ENCODE measurements at places on chromosomes 7 and 10.

DNA sequence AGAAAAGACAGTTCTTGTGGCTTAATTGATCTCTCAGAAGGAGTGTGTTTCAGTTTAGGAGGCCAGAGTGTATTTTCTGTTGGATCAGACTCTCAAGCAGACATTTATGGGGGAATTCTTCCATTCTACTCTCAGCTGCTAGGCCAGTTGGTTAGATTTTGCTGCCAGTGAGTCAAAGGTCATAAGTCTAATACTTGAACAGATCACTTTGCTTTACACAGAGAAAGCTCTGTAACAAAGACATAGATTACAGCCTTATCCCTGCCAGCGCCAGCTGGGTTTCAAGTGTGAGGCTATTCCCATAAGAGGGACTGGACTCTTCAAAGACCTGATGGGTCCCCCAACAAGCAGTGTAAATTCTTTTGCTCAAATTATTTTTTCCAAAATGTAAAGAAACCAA lies 145.6 kb upstream of the SEMA3C start:
- DNase-seq, result no peak

GRCh38 chr7:82444220-82444909 lies 788 bp upstream of the CACNA2D1 start:
- DNase-seq, result no peak

- DNase-seq, result no peak
Observed at GRCh38 chr7:7693881-7694280, 24.5 kb downstream of the RPA3 start.

DNA sequence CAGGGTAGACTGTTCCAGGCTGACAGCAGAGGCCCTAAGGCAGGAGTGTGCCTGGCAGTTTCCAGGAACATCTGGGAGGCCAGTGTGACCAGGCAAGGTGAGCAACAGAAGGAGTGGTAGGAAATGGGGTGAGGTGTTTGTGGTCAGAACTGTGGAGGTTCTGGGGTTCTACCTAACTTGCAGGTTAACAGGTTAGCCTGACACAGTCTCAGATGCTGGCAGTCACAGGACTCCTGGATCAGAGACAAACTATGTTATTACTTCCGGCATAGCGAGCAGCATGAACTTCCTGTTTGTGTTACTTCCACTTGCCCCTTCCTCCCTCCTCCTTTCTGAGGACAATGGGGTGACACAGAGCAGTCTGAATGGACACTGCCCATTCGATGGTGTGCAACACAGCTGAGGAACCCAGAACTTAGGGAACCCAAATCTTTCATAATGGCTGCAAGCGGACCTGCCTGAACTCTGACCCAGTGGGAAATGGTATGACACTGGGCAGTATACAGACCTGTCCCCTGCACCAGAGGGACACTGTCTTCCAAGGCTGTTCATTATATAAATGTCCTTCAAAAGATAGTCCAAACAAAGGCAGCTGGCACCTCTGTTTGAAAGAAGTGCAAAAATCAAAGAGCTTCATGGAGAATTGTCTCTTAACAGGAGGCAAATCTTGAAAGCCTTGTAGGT lies 3.9 kb upstream of the SAR1A start:
- DNase-seq, result no peak

GRCh38 chr7:99835189-99835588 lies 7.4 kb downstream of the CYP3A43 start:
- DNase-seq, result no peak

DNA sequence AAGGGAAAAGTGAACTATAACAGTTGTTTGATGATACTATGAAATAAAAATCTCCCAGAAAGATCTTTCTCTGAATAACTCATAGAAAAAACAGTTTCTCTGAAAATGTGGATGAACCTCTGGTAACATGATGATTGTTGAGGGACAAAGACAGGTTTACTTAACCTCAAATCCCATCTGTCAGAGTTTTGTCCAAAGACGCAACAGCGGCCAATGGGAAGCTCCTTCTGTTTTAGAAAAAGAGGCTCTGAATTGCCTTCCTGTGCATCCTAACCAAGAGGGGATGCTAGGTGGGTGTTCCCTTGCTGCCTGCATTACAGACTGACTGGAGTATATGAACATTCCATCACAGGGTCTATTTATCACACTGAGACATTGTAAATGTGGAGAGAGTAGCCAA lies 8.9 kb upstream of the HYCC1 start:
- no peak for DNase-seq

DNA sequence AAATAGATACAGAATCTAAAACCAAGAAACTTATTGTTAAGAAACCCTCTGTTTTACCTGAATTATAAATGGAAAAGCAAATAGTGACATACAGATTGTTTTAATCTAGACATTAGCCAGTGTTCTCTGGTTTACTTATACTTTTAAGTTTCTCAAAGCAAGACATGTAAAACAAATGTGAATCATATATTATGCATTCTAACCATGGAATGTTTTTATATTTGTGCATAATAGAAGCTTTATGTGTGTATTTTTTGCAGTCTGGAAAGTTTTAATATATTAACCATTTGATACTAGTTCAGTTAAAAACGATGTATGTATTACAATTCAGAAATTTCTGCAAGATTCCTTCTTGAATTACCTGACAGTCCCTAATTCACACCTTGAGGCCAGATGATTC lies 150.6 kb upstream of the TMEM72 start:
- no peak for DNase-seq

- no peak for DNase-seq
Observed at GRCh38 chr7:27901028-27901760, 161.2 kb downstream of the TAX1BP1 start.

Measured in stimulated activated CD8-positive, alpha-beta memory T cell treated with anti-CD3 and anti-CD28 coated beads, Interleukin-2, amount 100 ng/mL, for 48 hours (primary cell).